ENCODE measurements at places on chromosomes 4 and X.

DNA sequence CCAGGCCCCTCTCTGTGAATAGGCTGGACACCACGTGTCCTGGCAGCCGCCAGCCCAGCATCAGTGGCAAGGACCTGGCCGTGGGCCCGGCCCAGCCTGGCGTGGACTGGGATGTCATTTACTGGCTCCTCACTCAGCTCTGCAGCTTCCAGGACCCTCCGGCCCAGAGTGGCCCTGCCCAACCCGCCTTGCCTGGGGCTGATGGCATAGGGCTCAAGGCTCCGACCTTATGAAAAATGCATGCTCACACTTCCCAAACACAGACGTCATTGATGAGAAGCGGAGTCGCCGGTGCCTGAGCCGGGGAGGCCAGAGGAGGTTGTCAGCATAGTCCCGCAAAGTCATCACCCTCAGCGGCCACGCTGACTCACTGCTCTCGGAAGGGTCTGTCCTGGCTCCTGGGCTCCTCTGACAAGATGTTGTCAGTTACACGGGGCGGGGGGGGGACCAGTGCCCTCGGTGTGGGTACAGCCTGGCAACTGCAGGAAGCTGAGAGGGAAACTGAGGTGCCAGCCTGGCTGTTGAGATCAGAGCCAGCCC is 14.3 kb downstream of the CFAP99 start:
- DNase-seq: no peak

DNA sequence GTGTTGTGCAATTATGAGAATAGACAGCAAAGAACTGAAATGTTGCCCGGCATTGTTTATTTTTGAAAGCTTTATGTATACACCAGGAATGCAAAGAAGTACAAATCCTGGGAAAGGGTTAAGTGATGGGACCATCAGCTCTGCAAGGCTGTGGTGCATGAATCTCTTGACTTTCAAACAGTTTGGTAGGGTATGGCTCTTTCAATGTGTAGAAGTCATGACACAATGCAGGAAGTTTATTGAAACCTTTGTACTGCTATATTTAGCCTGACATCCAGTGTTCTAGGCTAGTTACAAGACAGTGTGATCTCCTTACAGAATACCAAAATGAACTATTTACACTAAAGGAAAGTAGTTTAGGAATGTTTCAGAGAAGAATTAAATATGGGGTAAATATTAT is 206.8 kb upstream of the HAND2 start:
- no peak for DNase-seq

DNA sequence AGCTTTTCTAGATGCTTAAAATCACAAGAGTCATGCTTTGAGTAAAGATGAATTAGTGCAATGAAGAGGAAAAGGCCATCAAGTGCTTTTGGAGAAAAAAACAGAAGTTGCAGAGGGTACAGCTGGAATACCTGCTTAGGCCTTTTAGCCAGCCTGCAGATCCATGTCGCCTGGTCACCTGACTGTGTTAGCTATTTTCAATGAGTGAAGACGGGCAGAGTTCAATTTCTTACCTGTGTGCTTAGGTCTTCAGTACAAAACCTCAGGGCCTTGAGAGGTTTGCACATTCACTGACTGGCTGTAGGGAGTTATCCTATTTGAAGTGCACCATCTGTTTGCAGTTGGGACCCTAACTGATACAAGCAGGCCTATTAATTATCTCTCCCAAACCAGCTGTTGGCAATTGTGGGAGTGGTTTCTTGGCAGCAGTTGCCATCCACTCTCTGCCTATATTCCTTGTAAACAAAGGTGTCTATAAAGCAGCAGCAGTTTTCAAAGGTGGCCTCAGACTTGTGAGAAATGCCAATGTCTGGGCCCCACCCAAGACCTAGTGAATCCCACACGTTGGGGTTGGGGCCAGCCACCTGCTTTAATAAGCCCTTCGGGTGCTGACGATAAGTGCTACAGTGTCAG is 16.3 kb upstream of the FAT1 start:
- no peak for DNase-seq

DNA sequence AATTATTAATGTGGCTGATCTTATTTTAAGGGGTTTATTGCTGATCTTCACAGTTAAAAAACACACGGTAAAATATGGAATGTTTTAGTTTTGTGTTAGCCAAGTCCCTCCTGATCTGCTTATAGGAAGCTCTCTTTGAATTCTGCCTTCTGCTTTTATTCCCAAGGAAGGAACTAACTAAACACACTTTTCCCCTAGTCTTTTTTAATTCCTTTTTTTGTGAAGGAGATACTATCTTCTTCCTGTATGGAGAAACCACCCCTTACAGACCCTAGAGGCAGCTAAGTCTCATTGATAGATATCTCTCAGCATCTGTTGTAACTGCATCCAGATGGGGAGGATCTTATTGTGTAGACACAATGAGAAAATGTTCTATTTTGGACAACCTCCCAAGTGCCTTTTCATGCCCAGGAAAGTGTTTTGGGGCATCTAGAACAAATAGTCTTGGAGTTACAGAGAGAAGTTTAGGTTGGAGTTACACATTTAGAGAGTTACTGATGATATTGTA is 64.4 kb downstream of the AFF1 start:
- DNase-seq: no peak

- peak; percentile 31 for DNase-seq
These were observed 132.6 kb upstream of the ANK2 start for GRCh38 chr4:112916868-112917267.

- DNase-seq: peak; percentile 5
These were observed 743.8 kb upstream of the INTU start for GRCh38 chr4:126888968-126889367.

GRCh38 chr4:84215217-84215616 is 283.9 kb downstream of the NKX6-1 start:
- no peak for DNase-seq

DNA sequence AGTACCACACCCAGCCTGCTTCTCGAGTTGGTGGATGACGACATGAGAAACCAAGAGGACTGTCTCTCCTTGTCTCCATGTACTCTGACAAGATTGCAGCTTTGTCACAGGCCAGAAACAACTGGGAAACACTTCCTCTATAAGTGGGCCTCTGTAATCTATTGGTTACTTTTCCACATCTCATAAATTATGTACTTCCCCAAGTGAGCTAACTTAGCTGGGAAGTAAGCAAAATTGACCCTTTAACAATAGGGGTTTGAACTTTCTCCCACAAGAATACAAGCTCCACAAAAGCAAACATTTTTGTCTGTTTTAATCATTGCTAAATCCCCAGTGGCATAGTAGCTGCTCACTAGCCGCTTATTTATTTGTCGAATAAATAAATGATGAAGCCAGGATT is 14.1 kb upstream of the USO1 start:
- no peak for DNase-seq

DNA sequence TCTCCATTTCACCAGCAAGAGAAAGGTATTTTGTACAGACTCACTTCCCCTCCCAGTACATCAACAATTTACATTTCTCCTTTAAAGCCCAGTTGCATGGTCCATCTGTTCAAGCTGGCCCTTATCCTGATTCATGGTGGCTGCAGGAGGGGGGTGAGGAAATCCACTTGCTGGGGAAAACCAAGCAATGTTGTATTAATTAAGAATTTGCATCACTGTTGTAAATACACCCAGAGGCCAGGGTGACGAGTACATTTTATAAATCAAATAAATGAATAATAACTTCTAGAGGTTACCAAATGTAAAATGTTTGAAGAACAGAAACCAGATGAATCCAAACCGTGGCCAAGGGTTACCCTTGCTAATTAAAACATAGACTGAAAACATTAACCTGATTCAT is 395.9 kb upstream of the INTU start:
- DNase-seq: no peak

- no peak for DNase-seq
These were observed 247.4 kb downstream of the ADGRA3 start for GRCh38 chr4:22268350-22269025.

GRCh38 chrX:100611951-100612350 is 24.7 kb downstream of the TSPAN6 start:
- DNase-seq: no peak

GRCh38 chrX:107691024-107691448 is 62.7 kb downstream of the PRPS1 start:
- no peak for DNase-seq

GRCh38 chr4:174503079-174503715 is 19.1 kb downstream of the HPGD start:
- DNase-seq: no peak

GRCh38 chr4:26386386-26386785 is 65.6 kb downstream of the RBPJ start:
- DNase-seq: no peak

DNA sequence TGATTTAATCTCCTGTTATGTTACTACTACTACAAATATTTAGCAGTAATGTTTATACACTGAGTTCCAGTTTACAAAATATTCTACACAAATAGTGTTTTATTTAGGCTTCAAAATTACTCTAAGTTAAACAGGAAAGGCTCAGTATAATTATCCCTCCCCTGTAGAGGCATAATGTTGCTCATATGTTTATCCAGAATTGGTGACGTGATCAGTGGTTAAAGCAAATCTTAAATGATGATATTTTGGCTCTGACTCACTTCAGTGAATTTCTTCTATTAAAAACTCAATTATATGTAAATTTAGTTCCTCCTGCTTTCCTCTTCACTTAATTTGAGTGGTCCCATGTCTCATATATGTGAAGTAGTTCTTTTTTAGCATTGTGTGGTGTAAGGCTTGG is 438.5 kb downstream of the ADGRL3 start:
- DNase-seq: no peak

DNA sequence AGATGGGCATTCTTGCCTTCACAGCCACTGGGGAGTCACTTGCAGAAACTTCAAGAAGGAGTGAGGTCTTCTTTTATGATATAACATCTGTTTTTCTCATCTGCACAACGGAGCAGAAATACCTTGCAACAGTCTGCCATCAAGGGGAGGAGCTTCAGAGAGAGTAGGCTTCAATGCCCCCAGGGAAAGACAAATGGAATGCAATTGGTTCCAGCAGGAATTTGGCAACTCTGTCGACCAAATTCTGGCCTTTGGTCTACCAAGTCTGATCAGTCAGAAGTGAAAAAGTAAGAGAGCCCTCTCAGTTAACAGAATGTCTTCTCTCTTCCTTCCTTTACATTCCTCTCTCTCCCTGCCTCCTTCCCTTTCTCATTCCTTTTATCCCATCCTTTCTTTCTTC is 229.3 kb downstream of the IDS start:
- DNase-seq: no peak

DNA sequence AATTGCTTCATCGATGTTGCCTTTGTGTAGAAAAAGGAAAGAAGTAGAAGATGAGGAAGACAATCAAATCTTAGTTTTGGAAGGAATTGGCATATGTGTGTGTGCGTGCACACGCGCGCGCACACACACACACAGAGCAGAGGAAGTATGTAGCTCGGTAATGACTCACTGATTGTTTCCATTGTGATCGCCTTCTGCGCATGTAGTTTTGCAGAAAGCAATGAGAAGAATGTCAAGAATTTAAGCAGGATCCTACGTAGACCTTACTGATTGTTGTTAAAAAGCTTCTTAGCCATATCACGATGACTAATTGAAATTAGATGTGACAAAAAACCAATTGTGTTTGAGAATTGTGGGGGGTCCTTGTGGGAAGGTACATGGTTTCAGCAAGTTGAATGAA is 12.8 kb upstream of the LIMCH1 start:
- no peak for DNase-seq

DNA sequence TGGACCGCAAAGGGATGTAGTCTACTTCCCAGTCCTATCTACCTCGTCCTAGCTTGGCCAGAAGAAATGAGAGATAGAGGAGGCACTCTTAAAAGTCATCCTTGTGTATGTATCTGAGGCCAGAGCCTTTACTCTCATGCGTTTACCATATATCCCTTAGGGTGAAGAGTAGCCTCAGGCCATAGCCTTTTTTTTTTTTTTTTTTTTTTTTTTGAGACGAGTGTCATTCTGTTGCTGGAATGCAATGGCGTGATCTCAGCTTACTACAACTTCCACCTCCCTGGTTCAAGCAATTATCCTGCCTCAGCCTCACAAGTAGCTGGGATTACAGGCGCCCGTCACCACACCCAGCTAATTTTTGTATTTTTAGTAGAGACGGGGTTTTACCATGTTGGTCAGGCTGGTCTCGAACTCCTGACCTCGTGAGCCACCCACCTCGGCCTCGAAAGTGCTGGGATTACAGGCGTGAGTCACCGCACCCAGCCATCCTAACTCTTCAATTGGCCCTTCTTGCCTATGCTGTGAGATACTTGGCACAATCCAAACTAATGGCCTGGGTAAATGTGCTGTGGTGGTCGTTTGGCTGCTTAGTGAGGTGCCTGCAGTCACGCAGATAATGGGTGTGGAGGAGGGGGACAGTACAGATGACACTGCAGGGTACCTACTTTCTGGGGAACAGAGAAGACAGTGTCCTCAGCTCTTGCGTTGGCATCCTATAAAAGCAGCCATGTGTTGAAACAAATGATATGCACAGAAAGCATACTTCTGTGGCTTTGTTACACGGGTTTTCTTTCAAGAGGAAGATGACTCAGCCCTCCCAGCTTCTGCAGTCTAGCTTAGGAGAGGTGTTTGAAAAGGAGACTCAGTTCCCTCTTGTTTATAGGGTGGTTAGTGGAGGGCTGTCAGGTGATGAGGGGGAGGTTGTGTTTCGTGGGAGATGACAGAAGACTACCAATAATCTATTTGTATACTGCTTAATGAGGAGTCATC is 10.4 kb upstream of the DGAT2L6 start:
- no peak for DNase-seq

DNA sequence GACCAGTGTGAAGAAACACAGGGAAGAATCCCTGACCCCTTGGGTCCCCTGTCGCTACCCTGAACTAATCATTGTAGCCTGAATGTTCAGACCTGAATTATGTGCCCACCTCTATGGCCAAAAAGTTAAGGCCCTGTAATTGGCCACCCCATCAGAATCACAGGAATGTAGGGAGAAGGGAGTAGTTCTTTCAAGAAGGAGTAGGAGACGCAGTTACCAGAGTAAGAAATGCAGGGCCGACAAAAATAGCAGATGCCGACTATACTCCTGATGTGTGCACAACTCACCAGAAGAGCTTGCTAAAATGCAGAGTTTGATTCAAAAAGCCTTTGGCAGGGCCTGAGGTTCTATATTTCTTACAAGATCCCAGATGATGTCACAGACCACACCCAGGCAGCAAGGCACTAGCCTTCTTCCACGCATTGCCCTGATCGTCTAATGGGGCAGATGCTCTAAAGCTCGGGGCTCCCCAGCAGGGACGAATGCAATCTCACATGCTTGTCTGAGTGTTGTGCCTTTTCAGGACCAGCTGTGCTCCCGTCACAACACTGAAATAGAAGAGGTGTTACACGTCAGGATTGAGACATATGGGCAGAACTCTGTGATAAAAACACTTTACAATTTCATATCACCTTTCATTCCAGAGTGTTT is 161.0 kb upstream of the FAM241A start:
- DNase-seq: no peak
